ENCODE measurements at places on chromosomes 6 and 20. TPM values are rescaled to one million over a fixed set of nuclear protein-coding genes. Genes with fewer than 3 reads are reported as not detected.

The MRPL2 gene
- 50.8 TPM for total RNA-seq

The ANKRD66 gene
- 15.7 TPM for total RNA-seq

The SOX18 gene
- total RNA-seq = 138 TPM

The LINC00237 gene
- not detected for total RNA-seq

The SDC4 gene
- 372 TPM for total RNA-seq

The PGC gene
- 259 TPM for total RNA-seq

The WFDC5 gene
- not detected for total RNA-seq

GRCh38 chr6:17591287-17591686 is 8.8 kb upstream of the FAM8A1 start:
- H3K4me3 ChIP-seq = no peak overlapping the region
- H3K27me3 ChIP-seq = no peaks in the 10 kb centered on the region
- peak overlapping the region; percentile 66 for H3K27ac ChIP-seq

DNA sequence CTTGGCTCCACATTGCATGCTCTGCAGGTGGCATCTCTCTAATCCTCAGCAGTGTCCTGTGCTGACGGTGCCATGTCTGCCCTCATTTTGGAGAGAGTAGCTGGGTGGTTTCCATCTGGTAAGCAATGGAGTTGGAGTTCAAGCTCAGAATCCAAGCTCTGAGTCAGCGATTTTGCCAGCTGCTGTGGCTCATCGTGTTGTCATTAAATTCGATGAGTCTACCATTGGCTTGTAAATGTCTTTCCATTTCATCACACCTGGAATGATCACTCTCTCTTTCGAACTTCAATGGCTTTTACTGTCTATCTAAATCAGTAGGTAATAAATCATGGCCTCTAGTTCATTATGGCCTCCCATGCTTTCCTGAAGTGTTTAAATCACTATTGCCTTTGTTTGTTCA is 378.5 kb upstream of the TSHZ2 start:
- DNase-seq = no peak
- no peak overlapping the region for H3K4me3 ChIP-seq
- H3K27me3 ChIP-seq = no peaks in the 10 kb centered on the region
- H3K27ac ChIP-seq = no peak overlapping the region
- H3K4me1 ChIP-seq = no peaks in the 10 kb centered on the region
- H3K36me3 ChIP-seq = no peaks in the 10 kb centered on the region

- no peak overlapping the region for H3K4me3 ChIP-seq
- H3K27ac ChIP-seq = no peak overlapping the region
- H3K36me3 ChIP-seq = peaks cover 5% of the 10 kb centered on the region
- no peak for DNase-seq
- H3K27me3 ChIP-seq = no peaks in the 10 kb centered on the region
Measured at GRCh38 chr20:20455926-20456325, 88.0 kb downstream of the INSM1 start.

DNA sequence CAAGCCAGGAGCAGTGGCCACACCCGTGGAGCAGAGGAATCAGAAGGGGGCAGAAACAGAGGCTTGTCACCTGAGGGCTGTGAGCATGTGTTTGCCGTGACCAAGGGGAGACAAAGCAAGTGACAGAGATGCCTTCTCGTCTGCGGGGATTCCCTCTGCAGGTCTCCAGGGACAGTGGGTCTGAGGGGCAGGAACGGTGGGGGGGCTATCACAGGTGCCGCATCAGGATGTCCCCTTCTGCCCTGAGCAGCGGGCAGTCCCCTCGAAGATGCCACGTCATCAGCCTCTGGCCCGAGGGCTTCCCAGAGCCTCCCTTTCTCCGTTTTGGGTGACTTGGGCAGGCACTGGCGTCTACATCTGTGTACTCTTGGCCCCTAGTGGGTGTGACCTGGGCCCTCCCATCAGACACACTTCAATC is 338.7 kb downstream of the PREX1 start:
- DNase-seq = no peak
- H3K4me3 ChIP-seq = no peak overlapping the region
- H3K4me1 ChIP-seq = no peaks in the 10 kb centered on the region
- no peaks in the 10 kb centered on the region for H3K36me3 ChIP-seq

- no peaks in the 10 kb centered on the region for H3K4me1 ChIP-seq
- DNase-seq = no peak
- H3K27me3 ChIP-seq = no peaks in the 10 kb centered on the region
Measured at GRCh38 chr6:114119056-114119455, 148.1 kb upstream of the HDAC2 start.

GRCh38 chr6:36938536-36938935 is 16.0 kb upstream of the PI16 start:
- no peak overlapping the region for H3K27ac ChIP-seq
- DNase-seq = no peak
- no peaks in the 10 kb centered on the region for H3K27me3 ChIP-seq
- no peaks in the 10 kb centered on the region for H3K4me1 ChIP-seq
- H3K4me3 ChIP-seq = no peak overlapping the region

DNA sequence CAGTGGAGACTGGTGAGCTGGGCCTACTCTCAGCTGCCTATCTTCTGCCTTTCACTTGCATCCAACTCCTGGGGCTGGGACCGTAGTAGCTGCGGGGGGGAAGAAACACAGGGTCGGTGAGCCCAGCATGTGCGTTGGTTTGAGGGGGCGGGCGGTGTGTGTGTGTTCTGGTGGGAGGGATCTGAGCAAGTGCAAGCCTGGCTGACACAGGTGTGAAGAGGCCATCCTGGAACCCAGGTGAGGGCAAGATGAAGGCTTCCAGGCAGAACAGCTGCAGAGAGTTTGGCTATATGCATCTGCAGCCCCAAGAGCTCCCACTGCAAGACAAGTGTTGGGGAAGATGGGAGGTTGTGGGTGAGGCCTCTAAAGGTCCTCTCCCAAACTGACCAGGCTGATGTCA is 30.6 kb downstream of the MOCS1 start:
- no peak overlapping the region for H3K27ac ChIP-seq
- H3K36me3 ChIP-seq = peaks cover 39% of the 10 kb centered on the region
- no peaks in the 10 kb centered on the region for H3K27me3 ChIP-seq

DNA sequence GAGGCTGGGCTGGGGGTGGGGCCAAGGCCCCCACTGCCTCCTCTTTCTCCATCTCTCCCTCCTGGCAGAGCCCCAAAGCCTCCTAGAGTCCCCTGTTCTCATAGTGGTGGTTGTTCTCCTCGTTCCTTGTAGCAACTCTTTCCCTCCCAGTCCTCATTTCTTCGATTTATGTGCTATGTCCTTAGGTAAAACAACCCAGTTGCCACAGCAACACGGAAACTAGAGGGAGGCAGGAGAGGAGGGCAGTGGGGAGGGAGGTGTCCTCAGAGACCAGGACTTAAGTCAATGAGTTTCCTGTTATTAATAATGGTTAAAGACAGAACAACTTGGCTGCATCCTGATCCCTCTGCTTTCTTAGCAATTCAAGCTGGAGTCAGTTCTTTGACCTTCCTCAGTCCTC is 161.0 kb downstream of the INSM1 start:
- H3K27me3 ChIP-seq = no peaks in the 10 kb centered on the region
- H3K36me3 ChIP-seq = peaks cover 63% of the 10 kb centered on the region
- H3K27ac ChIP-seq = no peak overlapping the region
- no peak overlapping the region for H3K4me3 ChIP-seq
- DNase-seq = no peak

DNA sequence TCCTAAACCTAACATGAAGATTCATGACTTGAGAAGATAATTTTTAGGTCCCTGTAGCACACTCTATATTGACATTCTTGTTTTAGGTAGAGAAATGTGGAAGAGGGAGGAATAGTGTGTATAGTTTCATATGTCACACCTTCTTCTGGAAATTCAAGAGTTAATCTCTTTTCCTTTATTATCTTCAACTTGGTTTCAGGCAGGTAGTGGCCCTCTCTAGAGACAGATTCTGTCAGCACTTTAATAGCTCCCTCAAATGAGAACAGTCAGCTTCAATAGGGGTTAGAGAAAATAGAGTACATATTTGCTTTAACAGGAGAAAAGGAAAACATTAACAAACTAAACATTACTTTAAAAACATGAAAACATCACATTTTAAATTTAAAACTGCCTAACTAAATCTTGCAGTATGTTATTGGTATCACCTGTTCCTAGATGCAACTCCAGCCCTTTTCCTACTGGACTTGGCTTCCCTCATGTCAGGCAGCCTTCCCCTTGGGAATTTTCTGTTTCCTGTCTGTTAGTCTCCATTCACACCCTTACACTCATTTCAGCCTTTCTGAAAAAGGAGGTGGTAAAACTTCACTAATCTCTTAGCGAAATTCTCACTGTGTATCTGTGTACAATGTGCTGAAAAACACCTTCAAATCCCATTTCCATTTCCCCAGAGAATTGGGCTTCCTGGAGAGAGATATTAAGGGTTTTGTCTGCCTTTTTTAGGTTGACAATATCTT is 192.3 kb upstream of the RNF217 start:
- H3K4me1 ChIP-seq = no peaks in the 10 kb centered on the region
- H3K4me3 ChIP-seq = no peak overlapping the region
- H3K27ac ChIP-seq = no peak overlapping the region
- DNase-seq = no peak

DNA sequence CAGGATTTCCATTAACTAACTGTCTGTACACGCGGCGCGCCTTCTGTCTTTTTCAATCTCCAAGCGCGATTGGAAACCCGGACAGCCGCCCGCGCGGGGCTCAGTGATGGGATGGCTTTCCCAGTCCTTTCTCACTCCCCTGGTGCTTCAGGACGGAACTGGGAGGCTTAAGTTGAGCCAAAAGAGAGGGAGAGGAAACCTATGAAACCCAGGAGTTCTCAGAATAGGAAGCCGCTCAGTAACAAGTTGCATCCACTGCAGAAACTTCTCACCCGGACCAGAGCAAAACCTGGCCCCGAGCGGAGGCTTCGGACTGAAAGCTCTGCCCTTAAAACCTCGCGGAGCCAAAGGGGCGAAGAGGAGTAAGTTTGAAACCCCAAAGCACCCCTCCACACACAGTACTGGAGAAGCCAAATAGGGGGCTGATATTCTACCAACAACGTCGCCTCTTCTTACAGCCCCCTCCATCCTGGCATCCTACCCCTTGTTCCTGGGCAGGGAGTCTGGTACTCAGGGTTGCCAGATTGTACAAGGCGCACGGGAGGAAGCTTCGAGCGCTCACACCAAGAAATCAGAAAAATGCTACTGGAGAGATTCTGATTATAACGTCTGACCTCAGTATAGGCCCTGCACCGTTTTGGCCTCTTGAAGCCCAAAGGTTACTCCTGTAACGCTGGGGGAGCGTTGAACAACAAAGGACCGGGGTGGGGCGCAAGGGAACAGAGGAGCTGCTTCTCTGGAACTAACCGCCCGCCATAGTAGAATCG is 906 bp upstream of the COL12A1 start:
- peaks cover 21% of the 10 kb centered on the region for H3K27me3 ChIP-seq
- H3K36me3 ChIP-seq = no peaks in the 10 kb centered on the region
- no peak overlapping the region for H3K27ac ChIP-seq
- DNase-seq = no peak
- no peak overlapping the region for H3K4me3 ChIP-seq
- peaks cover 35% of the 10 kb centered on the region for H3K4me1 ChIP-seq

DNA sequence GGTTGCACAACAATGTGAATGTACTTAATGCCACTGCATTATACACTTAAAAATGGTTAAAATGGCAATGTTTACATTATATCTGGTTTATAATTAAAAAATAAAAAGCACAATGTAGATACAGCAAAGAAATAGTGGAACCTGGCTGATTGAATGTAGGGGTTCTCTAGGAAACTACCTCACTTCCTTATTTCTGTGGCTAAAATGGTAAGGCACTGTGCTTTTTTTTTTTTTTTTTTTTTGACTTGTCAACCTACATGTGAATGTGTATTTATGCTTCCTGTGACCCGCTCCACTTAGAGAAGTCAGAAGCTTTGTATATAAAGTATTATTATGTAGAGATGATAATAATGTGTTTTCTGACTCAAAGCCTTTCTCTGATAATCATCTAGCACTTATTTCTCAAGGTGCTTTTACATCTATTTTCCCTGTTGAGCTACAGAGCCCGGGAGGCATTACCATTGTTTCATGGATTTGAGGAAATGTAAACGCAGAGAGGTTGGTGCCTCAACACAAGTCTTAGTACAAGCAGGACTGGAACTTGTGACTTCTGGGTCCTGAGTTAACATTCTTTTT is 55.0 kb downstream of the SOX4 start:
- H3K27ac ChIP-seq = no peak overlapping the region
- H3K4me1 ChIP-seq = no peaks in the 10 kb centered on the region
- no peak overlapping the region for H3K4me3 ChIP-seq
- H3K36me3 ChIP-seq = no peaks in the 10 kb centered on the region

- H3K4me1 ChIP-seq = no peaks in the 10 kb centered on the region
- H3K36me3 ChIP-seq = no peaks in the 10 kb centered on the region
- no peak for DNase-seq
- H3K27me3 ChIP-seq = no peaks in the 10 kb centered on the region
Measured at GRCh38 chr6:154962753-154963152, 32.4 kb upstream of the TIAM2 start.

GRCh38 chr20:8115436-8115835 is 16.6 kb upstream of the PLCB1 start:
- no peak overlapping the region for H3K4me3 ChIP-seq
- no peaks in the 10 kb centered on the region for H3K4me1 ChIP-seq
- no peak for DNase-seq

All from upper lobe of left lung (tissue), 6 donors.